ENCODE measurements at places on chromosomes 7 and 10.

DNA sequence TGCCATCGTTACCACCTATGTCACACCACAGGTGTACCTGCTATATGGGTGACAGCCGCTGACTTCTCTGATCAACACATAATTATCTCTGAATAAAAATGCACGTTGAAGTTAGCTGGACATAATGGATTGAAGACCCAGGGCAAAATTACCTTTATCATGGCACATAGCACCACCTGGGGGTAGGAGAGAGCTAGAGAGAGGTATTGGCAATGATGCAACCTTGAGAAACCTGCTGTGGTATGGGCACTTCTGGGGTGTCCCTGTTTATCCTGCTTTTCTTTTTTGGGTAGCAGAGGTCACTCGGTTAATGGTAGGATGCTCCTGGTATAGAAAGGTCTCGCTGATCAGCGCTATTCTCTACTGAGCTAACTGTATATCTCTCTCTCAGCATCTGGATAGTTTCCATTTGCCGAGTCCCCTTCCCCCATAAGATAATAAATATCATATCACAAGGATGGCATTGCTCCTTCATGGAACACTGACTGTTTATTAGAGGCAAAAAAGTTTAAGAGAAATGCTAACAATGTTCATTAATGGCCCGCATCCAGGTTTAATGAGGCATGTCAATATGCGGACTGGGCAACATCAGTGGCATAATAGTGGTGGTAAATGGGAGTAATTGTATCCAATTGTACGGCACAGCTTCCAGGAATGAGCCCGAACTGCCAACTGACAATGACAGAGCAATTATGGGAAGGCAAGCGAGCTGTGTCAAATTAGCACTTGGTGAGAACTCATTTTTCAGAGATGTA is 323.1 kb downstream of the TFEC start:
- H3K4me3 ChIP-seq = no peak overlapping the region
- no peaks in the 10 kb centered on the region for H3K27me3 ChIP-seq
- no peaks in the 10 kb centered on the region for H3K36me3 ChIP-seq
- DNase-seq = peak; percentile 24
- no peak overlapping the region for H3K27ac ChIP-seq
- no peaks in the 10 kb centered on the region for H3K4me1 ChIP-seq

- H3K36me3 ChIP-seq = no peaks in the 10 kb centered on the region
- no peaks in the 10 kb centered on the region for H3K4me1 ChIP-seq
- H3K27ac ChIP-seq = no peak overlapping the region
- H3K4me3 ChIP-seq = no peak overlapping the region
Observed at GRCh38 chr7:45970454-45970853, 49.4 kb upstream of the IGFBP3 start.

DNA sequence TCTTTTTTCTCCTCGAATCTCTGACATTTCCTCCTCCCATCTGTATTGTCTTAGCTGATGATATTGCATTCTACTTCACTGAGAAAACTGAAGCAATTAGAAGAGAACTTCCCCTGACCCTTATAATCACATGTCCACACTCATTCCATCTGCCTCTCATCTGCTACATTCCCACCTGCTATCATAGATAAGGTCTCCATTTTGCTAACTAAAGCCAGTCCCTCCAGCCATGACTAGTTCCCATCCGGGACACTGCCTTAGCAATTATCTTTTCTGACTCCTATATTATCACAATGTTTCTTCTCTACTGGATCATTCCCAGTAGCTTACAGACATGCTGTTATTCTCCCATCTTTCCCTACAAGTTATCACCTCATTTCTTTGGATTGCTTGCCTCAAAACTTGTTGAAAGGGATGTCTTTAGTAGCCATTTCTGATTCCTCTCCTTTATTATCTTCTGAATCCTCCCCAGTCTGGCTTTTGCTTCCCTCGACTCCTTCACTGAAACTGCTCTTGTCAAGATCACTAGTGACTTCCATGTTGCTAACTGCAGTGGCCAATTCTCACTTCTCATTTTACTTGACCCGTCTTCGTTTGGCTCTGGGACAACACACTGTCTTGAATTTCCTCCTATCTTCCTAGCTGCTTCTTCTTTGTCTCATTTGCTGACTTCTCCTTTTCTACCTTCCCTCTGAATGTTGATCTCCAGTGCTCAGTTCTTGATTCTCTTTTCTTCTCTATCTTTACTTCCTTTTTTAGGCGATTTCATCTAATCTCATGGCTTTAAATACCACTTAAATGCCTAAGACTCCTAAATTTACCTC is 35.9 kb downstream of the FZD1 start:
- no peak overlapping the region for H3K4me3 ChIP-seq
- no peak for DNase-seq
- H3K4me1 ChIP-seq = peaks cover 10% of the 10 kb centered on the region
- H3K27me3 ChIP-seq = no peaks in the 10 kb centered on the region
- no peaks in the 10 kb centered on the region for H3K36me3 ChIP-seq

GRCh38 chr10:87603196-87603595 is 56.5 kb upstream of the PAPSS2 start:
- H3K4me1 ChIP-seq = peaks cover 12% of the 10 kb centered on the region
- no peaks in the 10 kb centered on the region for H3K36me3 ChIP-seq
- no peak overlapping the region for H3K27ac ChIP-seq
- H3K4me3 ChIP-seq = no peak overlapping the region
- no peak for DNase-seq

GRCh38 chr10:87700031-87700796 is 40.5 kb downstream of the PAPSS2 start:
- no peaks in the 10 kb centered on the region for H3K4me1 ChIP-seq
- H3K36me3 ChIP-seq = no peaks in the 10 kb centered on the region
- DNase-seq = no peak
- no peaks in the 10 kb centered on the region for H3K27me3 ChIP-seq

DNA sequence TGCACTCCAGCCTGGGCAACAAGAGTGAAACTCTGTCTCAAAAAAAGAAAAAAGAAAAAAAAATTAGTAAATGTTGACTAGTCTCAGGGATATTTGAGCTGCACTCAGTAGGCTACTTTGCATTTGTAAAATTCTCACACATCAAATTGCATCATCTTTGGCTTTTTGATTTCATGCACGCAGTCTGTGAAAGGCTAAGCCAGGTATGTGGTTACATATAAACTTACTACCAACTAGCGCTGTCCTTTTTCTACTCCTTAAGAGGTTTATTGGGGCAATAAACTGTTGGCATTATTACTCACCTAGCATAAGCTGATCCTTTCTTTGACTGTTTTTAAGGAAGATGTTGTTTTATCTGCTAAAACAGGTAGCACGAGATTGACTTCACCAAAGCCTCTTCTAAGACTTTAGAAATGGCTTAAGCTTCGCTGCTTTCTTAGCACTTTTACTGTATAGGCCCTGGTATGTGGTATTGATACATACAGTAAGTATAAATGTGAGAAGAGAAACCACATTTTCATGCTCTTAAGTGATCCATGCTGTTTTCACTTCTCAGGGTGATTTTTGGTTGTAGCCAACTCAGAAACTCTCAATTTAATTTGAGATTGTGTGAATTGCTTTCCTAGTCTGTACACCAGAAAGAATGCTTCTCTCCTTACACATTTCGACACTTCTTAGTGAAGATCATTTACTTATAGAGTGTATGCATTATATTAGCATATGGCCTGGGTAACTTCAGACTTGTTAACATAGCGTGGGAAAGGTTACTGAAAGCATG is 323.9 kb downstream of the AUTS2 start:
- H3K4me1 ChIP-seq = no peaks in the 10 kb centered on the region
- no peak for DNase-seq

DNA sequence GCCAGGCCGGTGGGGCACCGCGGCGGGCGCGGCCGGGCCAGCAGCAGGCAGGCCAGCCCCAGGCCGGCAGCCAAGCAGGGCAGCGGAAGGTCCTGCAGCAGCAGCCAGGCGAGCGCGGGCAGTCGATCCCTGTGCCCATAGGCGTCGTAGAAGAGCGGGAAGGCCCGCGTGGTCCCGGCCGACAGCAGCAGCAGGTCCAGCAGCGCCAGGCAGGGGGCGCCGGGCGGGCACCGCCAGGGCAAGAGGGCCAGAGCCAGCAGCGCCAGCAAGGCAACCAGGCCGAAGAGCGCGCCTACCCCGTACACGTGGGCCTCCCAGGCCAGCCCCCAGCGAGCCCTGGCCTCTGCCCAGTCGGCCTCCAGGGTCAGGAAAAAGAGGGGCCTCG is 8.4 kb upstream of the RBM28 start:
- H3K27ac ChIP-seq = no peak overlapping the region
- H3K4me3 ChIP-seq = no peak overlapping the region
- DNase-seq = peak; percentile 81
- peaks cover 5% of the 10 kb centered on the region for H3K4me1 ChIP-seq
- no peaks in the 10 kb centered on the region for H3K36me3 ChIP-seq
- peaks cover 93% of the 10 kb centered on the region for H3K27me3 ChIP-seq

Data from neural progenitor cell (in vitro differentiated cells).